ENCODE measurements at places on chromosomes 3 and 15. TPM values are rescaled to one million over a fixed set of nuclear protein-coding genes. Genes with fewer than 3 reads are reported as not detected.

PLSCR2 gene
- total RNA-seq = not detected

MON1A gene
- total RNA-seq = 16.3 TPM

ZNF80 gene
- total RNA-seq = 0.21 TPM

SH2D7 gene
- not detected for total RNA-seq

RNU5B-1 gene
- total RNA-seq = not detected

UNC45A gene
- 66.9 TPM for total RNA-seq

LAMB2 gene
- not detected for total RNA-seq

FAM81A gene
- total RNA-seq = 1.9 TPM

DNA sequence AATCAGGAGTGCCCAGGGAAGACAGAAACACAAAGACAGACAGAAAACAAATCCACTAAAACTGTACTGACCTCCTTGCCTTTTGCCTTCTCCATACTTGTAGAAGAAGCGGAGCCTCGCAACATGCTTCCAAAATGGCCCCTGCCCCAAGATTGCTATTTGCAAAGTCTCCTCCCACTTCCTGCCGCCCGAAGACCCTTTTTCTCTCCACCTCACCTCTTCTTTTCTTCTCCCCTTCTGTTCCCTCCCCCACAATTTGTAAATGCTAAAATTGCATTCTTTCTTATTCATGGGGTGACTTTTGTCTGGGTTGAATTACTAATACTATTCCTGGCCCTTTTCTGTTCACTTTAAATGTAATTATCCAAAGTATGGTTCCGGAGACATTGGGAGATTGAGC is at the start of gene DPPA4:
Gene DPPA4 (minus strand): TSS at position 154 of the 400 bp plus-strand sequence. CDS start 29 bp downstream, at position 125.
- DNase-seq = no peak

DNA sequence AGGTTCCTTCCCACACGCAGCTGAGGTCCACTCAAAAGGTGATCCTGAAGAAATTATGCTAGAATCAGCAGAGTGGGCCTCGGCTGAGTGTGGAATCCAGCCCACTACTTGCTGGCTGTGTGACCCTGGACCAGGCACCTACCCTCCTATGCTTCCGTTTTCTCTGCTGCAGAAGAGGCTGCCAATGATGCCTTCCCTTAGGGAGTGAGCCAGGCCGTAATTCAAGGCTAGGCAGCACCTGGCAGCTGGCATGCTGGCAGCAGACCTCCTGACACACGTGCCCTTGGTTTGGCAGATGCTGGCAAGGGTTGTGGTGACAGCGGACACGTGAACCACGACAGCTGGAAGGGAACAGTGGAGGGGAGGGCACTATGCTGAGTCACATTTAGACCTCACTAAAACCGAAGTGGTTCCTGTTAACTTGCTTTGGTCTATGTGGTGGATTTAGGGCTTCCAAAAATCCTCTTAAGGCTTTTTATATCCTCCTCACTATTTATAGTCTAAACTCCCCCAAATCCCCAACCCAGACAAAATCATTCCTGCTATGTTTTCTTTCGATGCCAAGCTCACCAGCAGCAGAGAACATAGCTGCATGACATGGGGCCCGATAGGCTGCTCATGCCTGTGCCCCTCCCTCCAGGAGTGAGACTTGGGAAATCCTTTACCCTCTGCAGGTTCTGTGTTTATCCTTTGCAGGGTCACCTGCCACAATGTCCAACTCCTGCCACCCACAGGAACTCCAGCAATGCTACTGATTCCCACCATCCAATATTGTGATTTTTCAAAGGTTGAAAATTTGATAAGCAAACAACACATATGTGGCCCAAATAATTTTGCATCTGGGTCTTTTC is 10.6 kb upstream of the PCSK6 start:
- peak; percentile 67 for DNase-seq

GRCh38 chr3:71102111-71102983 is 481.2 kb downstream of the FOXP1 start:
- DNase-seq = no peak

GRCh38 chr3:16899919-16900318 is 15.2 kb downstream of the PLCL2 start:
- no peak for DNase-seq

DNA sequence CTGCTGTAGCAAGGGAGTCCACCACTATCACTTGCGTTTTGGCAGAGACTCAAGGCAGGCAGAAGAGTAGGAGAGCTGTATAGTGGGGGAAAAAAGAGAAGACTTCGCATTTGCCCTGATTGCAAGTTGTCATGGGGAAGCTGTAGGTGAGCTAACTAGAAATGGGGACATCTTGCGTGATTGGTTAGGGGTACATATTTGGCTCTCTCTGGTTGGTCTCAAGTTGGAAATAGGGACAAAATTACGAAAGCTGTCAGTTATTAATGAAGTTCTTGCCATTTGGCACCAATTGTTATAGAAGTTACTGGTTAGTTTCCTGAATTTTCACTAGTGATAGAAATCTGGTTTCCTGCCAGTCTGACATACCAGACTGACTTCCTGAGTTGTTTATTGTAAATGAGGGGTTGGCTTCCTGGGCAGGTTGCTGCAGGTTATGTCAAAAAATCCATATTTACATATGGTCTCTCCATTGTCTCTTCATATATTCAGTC is 8.2 kb upstream of the SENP7 start:
- peak; percentile 66 for DNase-seq

- DNase-seq = no peak
Measured at GRCh38 chr3:98855806-98856400, 45.6 kb downstream of the DCBLD2 start.

DNA sequence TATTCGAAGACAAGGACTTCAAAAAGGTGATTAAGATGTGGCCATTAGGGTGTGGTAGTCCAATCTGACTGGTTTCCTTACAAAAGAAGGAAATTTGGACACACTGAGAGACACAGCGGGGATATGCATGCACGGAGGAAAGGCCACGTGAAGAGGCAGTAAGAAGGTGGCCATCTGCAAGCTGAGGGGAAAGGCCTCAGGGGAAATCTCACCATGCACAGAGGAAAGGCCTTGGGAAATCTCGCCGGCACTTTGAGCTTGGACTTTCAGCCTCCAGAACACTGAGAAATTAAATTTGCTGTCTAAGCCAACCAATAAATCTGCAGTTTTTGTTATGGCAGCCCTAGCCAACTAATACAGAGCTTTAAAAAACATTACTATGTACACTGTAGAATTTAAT is 78.8 kb downstream of the DLG1 start:
- no peak for DNase-seq

DNA sequence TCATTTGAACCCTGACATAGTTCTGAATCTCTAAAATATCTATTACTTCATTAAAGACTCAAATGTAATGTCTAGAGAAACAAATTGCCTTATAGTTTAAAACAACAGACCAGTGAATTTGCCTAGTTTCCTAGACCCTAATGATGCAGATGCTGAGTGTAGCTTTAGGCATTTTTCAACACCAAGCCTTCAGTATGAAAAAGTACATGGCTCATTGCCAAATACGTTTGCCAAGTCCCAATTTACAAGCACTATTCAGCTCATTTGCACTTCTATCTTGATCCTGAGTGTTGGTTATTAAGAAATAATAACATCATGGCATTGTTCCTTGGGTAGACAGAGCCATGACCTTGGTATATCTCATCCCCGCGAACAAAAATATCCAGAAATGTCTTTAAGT is 46.8 kb downstream of the EOMES start:
- no peak for DNase-seq

DNA sequence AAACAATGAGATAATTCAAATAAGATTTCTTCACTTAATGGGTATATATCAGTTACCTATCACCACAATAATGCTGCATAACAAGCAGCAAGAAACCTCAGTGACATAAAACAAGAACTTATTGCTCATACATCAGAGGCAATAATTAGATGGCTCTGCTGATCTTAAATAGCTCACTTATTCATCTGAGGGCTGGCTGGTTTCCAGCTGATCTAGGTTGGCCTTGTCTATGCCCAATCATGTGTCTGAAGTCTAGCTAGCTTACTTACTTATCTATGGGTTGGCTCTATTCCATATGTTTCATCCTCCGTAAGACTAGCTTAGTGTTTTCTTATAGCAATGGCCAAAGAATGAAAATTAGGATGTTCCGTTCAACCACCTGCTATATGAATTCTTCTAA is 109.4 kb upstream of the AGTR1 start:
- no peak for DNase-seq

DNA sequence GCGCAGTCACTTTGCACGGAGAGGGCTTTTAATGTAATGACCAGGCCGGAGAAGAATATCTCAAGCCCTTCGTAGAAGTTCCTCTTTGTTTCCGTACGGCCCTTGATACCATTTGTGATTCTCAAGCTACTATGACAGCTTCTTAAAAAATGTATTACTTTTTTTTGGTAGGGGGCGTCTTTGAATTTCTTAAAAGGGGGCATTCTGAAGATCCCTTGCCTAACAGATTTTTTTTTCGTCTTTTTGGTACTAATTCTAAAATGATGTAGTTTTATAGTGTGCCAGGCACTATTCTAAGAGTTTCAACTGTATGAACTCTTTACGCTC is 614.0 kb downstream of the MCTP2 start:
- no peak for DNase-seq

DNA sequence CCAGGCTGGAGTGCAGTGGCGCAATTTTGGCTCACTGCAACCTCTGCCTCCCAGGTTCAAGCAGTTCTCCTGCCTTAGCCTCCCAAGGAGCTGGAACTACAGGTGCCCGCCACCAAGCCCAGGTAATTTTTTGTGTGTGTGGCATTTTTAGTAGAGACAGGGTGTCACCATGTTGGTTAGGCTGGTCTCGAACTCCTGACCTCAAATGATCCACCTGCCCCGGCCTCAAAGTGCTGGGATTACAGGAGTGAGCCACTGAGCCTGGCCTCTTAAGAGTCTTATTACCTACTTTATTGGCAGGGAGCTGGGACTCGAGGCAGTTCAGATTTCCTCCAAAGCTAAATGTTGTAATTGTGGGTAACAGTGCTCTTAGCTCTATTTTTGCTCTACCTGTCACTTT is 16.4 kb downstream of the PXYLP1 start:
- DNase-seq = no peak

- DNase-seq = peak; percentile 44
Measured at GRCh38 chr3:134459562-134459961, 26.2 kb downstream of the ANAPC13 start.

GRCh38 chr3:138082085-138082991 is 33.1 kb downstream of the DZIP1L start:
- peak; percentile 72 for DNase-seq

DNA sequence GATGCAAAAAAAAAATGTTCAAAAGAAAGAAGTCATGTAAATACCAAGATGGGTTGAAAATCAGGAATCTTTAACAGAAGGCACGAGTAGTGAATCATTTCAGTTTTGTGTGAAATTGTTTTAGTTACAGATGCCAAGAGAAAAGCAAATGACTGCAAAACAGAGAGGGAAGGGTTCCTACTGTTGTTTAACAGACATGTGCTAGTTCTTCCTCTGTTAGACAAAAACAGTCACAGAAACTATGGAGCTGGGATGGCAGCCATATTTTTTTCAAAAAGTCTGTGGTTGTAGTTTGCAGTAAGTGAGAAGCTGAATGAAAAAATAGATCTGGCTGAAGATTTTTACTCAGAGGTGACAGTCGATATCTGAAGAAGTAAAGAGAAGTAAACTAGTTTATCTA is 511.9 kb downstream of the ZIC1 start:
- no peak for DNase-seq

DNA sequence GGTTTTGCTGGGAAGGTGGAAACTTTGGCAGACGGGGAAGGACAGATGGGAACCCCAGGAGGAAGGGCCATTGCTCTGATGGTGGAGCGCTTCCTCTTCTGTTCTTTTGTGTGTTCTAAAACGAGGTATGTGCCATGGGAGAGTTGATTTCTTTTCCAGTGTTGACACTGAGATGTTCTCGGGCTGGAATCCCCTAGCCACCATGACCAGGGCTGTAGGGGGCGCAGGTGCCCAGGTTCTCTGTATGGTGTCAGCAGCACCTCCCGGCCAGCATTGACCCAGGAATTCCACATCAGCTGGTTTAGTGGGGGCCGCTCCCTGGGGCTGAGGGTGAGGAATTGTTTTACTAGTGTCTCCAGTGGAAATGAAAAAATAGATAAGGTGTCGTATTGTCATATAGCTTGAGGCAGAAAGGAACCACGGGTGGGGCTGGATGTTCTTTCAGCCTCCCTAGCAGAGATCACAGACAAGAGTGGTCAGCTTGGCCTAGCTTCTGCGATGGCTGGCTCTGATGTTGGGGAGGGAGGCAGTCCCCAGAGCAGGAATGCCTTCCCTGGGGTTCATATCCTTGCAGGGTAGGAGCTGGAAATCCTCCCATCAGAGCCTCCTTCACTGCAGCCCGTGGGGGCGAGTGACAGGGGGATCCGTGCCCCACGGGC is 34.2 kb upstream of the ACAD9 start:
- no peak for DNase-seq

DNA sequence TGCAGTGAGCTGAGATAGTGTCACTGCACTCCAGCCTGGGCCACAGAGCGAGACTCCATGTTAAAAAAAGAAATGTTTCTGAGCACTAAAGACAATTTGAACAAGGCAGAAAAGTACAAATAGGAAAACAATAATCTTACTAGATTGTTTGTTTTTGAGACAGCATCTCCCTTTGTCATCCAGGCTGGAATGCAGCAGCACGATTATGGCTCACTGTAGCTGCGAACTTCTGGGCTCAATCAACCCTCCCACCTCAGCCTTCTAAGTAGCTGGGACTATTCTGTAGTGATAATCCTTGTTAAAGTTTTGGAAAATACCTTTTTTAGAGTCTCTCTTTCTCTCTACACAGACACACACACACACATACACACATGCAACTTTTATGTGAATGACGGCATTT is 107.1 kb downstream of the LPP start:
- no peak for DNase-seq

- no peak for DNase-seq
Measured at GRCh38 chr3:34292605-34293300, 494.3 kb downstream of the PDCD6IP start.

GRCh38 chr15:83061680-83062079 is 5.4 kb downstream of the BTBD1 start:
- DNase-seq = no peak

GRCh38 chr15:93656041-93656440 is 567.0 kb upstream of the RGMA start:
- DNase-seq = no peak

Data from activated CD4-positive, alpha-beta T cell treated with anti-CD3 and anti-CD28 coated beads, Interleukin-2, amount 10 ng/mL, durations not matched to agents 24 days and 14 days (primary cell).